ENCODE measurements at places on chromosomes 2 and 18.

DNA sequence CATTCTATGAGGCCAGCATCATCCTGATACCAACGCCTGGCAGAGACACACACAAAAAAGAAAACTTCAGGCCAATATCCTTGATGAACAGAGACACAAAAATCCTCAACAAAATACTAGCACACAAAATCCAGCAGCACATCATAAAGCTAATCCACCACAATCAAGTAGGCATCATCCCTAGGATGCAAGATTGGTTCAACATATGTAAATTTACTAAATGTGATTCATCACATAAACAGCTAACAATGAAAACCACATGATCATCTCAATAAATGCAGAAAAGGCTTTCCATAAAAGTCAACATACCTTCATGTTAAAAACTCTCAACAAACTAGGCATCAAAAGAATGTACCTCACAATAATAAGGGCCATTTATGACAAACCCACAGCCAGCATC lies 65.3 kb downstream of the WDPCP start:
- no peak for DNase-seq

DNA sequence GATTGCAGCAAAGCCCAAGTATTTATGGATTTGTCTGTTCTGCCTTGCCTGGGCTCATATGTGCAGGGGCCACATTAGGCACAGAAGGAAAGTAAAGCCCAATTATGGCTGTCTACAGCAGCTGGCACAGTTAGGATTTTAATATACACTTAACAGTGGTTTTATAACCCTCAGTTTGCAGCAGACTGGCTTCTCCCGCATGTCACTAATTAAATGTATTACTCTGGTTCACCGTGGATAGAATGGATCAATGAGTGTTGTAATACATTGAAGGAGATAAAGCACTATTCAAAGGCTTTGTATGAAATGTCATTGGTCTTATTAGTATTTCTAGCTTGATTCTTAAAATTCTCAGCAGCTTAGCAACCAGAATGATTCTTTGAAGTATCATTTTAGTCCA lies 320.2 kb downstream of the KCNS3 start:
- no peak for DNase-seq

DNA sequence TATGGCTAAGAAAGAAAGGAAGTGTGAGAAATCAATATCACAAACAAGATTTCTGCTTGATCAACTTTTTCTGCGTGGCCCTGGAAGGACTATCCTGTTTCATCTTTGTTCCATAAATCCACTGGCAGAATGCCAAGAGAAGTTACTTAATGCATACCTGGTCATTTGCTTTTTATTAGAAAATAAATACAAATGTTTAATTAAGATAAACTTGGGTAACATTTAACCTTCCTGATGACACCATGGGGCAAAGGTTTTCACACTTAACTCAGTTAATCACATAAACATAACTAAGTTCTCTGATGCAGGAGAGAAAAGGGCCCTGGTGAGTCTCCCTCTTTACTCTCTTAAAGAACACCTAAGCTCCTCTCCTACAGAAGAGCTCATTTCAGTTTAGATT lies 203.3 kb downstream of the AFF3 start:
- DNase-seq, result no peak

DNA sequence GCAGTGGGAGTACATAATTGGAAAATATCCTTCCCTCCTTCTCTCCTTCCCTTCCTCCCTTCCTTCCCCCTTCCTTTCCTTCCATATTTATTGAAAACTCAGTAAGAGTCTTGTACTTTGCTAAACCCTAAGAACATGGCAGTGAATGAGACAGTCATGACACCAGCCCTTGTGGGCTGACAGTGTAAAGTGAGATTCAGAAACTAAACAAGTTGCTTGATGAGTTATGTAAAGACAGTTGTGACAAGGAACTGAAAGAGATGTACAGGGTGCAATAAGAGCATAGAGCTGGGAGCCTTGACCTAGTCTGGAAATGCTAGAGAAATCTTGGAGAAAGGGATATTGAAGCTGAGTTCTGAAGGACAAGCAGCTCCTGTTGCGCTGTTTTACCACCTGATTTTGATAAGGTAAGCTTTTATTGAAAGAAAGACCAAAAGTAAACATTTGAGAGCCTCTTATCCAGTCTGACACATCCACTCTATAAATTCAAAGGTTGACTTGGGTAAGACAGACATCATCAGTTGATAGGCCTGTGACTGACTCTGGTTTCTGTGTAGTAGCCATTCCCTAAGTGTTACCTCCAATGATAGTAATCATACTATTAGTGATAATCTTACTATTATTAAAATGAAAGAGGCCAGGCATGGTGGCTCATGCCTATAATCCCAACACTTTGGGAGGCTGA lies 66.5 kb upstream of the SKOR2 start:
- DNase-seq, result no peak

- DNase-seq, result no peak
These were observed 460 bp upstream of the LRRFIP1 start for GRCh38 chr2:237626813-237627440.

GRCh38 chr2:23697256-23698075 lies 229.5 kb downstream of the ATAD2B start:
- no peak for DNase-seq

DNA sequence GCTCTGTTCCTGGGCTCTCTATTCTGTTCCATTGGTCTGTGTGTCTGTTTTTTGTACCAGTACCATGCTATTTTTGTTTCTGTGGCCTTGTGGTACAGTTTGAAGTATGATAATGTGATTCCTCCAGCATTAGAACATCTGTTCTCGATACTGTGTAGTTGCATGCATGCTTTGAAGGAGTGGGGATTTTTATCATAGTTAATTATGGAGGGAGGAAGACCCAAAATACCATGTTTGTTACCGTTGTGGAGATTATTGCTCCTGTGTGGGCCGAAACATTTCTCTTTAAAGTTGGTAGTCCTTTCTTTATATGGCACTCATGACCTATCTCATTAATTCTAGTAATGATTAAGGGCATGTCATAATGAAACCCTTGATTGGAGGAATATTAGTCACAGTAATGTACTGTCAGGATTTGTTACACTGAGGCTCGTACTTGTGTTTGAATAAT lies 87.6 kb downstream of the TTC27 start:
- DNase-seq, result no peak

DNA sequence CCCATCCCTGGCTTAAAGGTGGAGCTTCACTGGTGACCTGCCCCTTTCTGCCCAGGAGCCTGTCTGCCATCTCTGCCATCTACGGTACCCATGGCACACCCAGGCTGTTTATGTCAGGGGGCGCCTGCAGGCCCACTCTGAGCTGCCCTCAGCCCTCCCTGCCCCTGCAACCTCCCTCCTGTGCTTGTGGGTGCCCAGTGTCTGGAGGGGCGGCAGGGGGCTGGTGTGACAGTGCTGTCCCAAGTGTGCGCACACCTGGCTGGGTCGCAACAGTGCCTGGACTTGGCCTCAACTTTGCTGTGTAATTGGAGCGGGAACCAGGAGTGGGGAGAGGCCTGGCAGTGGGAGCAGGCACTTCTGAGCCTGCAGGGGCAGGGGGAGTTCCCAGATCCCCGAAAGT lies 102.4 kb downstream of the ALMS1 start:
- DNase-seq, result no peak

DNA sequence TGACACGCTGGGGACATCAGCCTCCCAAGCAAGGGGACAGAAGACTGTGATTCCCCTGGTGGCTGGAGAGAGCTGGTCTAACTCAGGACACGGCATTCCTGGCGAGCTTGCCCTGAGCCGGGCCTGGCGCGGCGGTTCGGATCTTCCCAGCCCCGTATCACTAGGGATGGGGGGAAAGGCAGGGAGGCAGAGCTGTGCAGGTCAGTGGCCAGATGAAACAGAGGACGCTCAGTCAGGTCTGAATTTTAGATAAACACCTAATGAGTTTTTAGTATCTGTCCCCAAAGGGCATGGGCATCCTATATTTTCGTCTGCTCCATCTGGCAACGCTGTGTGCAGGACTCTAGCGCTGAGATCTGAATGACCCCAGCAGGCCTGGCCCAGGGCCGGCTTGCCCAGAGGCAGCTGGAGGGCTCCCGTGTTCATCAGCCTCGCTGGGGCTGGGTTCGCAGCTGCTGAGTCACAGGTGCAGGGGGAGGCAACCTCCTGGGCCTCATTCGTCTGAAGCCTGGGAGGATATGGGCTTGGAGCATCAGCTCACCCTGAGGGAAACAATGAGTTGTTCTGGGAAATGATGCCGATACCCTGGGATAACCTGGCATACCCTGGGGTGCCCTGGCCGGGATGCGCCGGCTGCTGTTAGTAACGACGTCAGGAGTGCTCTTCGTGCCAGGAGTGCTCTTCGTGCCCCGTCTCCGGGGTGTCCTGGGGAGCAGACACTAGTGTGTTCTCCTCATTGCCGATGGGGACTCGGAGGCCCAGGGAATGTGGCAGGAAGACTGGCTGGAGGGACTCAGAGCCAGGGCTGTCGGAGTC lies 48.1 kb upstream of the HPCAL1 start:
- DNase-seq, result no peak

DNA sequence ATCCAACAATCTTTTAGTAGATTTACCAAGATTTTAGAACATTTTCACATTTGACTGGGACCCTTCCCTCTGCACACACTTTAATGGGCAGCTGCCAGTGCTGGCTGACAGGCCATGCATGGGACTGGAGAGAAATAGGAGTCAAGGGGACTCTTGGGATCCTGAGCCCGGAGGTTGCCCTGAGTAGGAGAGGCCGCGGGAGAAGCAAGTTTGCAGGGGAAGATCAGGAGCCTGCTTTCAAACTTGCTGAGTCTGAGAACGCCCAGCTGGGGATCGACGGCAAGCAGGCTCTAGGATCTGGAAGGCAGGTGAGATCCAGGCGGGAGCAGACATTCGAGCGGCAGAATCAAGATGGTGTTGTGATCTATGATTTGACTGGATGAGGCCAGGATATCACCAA lies 186.1 kb downstream of the HDAC4 start:
- no peak for DNase-seq

DNA sequence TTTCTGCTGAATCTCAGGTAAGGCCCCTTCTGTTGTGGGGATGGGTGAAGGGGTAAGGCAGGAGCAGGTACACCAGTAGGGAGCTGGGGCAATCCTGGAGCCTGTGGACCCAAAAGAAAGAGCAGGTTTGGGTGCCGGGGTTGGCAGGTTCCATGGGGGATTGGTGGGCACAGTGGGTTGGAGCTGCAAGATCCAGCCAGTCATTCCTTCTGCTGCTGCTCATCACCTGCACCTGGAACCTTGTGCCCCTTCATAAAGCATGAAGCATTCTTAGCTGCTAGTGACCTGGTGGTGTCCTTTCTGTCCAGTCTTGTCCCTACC lies 24.9 kb downstream of the FHOD3 start:
- DNase-seq, result no peak

GRCh38 chr18:68779169-68779568 lies 18.7 kb upstream of the CCDC102B start:
- DNase-seq, result no peak

DNA sequence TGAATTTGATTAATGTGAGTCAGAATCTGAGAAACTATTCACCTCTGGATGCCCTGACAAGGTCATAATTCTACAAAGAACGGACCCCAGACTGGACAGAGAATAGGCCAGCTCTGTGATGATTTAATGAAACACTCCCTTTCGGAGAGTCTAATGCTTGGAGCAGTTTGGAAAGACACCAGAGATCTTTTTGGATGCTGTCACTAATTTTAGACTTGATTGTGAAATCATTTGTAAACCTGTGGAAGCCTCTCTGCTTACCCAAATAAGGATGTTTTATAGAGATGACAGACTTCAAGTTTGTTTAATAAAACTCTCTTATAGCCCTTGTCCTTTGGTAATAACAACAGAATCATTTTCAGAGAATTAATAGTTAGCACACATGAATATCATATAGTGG lies 83.5 kb downstream of the MYL12B start:
- DNase-seq, result no peak
